ENCODE measurements at places on chromosomes 16 and 17.
A peak's percentile ranks its signal among the peaks of the same experiment; 100 is the strongest.

DNA sequence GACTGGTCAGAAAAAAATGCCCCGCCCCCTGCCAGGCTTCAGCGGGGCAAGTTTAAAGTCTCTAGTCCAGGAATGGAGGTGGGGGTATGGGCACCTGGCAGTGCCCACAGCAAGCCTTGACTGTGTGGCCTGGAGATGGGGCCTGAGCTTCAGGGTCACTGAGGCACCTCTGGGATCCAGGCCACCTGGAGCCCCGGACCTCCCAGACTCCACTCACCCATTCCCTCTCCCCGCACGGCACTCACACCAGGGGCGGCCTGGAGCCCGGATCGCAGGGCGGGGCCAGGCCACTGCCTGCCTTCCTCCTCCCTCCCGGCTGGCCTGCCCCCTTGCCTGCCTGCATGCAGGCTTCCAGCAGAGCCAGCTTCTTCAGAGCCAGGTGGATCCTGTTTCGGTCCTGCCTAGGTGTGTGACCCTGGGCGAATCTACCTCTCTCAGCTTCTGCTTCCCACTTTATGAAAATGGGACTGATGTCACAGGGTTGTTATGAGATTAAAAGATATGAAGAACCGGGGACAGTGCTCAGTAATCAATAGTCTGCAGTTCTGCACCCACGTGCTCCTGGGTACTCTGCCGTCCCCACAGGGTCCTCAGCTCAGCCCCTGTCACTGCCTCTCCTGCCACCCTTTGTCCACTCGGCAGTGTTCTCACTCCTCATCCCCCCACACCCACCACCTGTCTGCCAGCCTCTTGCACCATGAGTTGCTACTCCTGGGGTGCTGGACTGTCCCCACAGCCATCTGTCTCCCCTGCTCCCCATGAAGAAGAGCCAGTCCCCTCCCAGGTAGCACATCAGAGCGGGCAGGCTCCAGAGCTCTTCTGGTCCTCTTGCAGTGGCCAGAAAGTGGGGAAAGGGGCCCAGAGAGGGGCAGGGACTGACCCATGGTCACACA, 1.2 kb upstream of the TCAP start:
- DNase-seq, result no peak

- DNase-seq, result no peak
Measured at GRCh38 chr17:74296548-74296936, 22.5 kb downstream of the DNAI2 start.

DNA sequence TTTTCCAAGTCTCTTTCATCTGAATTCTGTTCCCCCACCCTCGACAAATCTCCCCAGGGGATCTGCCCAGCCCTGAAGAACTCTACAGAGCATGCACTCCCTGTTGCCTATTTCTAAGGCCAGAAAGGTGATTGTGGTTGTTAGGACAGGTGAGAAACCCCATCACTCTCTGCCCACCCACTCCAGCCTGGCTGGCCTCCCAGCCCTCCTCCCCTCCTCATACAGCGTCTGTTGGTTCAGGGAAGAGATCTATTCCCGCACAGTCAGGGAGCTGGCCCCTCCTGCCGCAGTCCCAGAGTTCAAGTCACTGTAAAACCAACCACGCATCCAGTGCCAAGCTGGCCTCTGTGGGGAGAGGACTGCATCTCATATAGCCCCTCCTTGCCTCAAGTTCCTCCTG, 98.7 kb downstream of the KCNJ12 start:
- DNase-seq, result no peak

DNA sequence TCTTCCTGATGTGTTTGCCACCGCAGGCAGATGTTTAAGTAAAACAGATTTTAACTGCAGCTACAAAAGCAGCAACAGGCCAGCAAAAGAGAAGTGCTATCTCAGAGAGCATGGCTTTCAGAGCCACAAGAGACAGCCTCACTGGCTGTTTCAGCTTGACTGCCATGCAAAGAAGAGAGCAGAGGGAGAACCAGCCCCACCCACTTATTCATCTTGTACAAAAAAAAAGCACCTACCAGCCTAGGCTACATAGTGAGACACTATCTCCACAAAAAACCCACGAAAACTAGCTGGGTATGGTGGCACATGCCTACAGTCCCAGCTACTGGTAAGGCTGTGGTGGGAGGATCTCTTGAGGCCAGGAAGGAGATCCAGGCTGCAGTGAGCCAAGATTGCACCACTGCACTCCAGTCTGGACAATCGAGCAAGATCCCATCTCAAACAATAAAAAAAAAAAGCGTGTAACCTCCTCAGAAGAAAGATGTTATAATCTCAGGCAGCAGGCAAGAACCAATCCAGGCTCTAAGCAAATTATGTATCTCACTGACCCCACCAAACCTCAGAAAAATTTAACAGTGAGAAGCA, 30.0 kb downstream of the STH start:
- DNase-seq, result no peak

DNA sequence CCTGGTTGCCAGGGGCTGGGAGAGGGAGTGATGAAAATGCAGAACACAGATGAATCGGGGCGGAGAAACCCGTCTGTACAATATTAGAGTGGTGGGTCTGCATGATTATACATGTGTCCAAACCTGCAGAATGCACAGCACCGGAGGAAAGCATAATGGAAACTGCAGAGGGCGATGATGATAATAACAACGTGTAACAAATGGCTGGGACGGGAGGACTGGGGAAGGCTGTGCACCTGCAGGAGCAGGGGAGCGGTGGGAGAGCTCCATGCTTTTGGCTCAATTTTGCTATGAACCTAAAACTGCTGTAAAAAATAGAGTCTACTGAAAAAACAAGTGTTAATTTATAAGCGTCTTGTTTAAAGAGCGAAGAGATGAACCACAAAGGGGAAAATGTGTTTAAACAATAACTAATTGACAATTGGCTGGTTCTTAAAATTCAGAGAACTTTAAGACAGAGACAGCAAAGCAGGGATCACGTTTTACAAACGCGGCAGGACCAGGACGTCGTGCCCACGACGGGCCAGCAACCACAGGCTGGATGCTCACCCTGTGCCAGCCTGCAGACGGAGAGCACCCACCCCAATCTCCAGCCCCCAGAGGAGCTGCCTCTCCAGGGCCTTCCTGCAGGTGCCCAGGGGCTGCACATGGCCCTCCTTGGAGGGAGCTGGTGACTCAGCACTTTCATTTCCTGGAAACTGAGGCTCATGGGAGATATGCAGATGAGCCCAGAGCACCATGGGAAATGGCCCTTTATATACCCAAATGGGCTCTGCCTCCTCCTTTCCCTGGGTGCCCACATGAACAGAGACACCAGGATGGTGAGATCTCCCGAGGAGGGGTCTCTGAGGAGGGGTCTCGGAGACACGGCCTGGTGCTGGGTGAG, at the start of gene TEX19:
Gene TEX19 (plus strand): TSS at position 783 of the 886 bp plus-strand sequence. CDS start 2,904 bp downstream, outside the sequence.
- DNase-seq, result no peak

- no peak for DNase-seq
Measured at GRCh38 chr17:33199571-33200510, 93.3 kb downstream of the ASIC2 start.

GRCh38 chr17:47714773-47715396, 18.2 kb upstream of the TBX21 start:
- no peak for DNase-seq

DNA sequence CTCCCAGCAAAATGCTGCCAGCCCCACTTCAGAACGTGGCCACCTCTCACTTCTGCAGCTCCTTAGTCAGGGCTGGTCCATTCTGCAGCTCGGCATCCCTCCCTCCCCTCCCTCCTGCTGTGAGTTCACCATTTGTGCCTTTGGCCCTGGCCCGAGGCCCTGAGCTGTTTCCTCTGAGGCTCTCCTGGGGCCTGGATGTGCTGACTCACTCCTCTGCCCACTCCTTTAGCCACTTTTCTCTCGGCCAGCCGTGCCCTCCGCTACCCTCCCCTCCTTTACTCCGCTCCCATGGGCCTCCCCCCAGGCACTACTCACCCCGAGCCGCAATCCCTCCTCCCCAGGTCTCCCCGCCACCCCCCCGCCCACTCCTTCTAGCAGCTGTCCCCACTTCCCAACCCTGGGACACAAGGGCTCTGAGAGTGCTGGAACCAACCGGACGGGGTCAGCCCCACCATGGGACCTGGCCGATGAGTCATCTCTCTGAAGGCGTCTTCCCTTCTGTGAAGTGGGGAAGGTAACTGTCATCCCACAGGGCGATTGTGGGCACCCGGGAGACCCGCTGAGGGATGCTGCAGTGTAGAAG, 11.5 kb downstream of the KCNG4 start:
- DNase-seq, result peak; percentile 81

DNA sequence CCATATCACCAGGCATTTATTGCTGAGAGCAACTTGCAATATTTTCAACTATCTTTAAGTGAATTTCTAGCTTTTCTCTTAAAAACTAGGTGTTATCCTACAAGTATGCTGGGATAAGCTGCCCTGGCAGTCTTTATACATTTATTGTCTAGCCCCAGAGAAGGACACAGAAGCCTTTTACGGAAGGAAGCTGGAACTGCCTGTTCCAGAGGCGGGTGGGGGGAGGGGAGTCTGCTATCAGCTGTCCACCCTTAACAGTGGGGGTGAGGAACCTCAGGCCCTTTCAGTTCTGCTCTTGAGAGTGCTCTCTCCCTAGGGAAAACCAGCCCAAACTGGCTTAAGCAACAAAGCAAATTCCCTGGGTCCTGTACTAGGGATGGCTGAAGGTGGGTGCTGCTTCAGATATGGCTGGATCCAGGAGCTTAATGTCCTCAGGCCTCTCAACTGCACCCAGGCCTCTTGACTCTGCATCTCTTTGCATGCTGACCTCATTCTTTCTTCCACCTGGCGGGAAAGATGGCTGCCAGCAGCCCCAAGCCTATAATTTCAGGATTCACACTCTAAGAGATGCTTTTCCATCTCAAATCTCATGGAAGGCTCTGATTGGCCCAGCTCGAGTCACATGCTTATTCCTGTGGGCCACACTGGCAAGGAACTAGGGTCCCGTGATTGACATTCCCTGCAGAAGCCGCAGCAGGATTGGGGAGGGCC, 16.6 kb downstream of the NAGPA start:
- DNase-seq, result no peak

DNA sequence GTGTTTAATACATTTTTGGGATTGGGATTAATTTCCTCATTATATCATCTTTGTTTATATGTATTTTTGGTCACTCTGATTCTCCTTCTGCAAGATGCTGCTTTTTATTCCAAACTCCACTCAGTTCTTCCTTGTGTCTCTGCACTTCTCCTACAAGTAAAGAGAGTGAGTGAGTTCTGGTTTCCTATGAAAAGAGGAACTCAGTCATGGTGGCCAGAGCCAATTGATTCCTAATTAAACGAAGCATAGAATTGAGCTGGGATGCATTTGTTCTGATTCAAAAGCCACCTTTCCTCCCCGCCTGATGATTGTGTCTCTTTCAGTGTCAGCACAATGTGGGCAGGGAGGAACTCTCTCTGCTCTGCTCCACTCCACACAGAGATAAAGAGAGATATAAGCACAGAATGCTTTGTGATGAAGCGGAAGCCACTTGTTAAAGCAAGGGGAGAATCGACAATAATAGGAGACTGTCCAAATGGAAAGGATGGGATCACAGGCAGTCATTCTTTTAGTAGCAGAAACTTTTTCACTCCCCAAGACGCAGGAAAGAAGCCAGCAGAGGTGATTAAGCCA, 121.3 kb upstream of the GOT2 start:
- DNase-seq, result no peak
